Uterine smooth muscle cell (primary cell): ENCODE measurements at places on chromosomes 16 and 17. TPM values are rescaled to one million over a fixed set of nuclear protein-coding genes. Genes with fewer than 3 reads are reported as not detected.

Gene ADORA2B
- 13.6 and 15.7 TPM in 2 replicates for total RNA-seq

Gene GP1BA
- not detected in 2 replicates for total RNA-seq

Gene TP53
- total RNA-seq, result 14.9 and 23.9 TPM in 2 replicates

Gene NPIPB9
- total RNA-seq, result 4.1 and 4.3 TPM in 2 replicates

Gene ADAM11
- 0.75 and 0.77 TPM in 2 replicates for total RNA-seq

Gene ZNF205
- total RNA-seq, result 20.5 and 24.1 TPM in 2 replicates

Gene ASPHD1
- 9.1 and 9.4 TPM in 2 replicates for total RNA-seq

Gene DNAAF8
- total RNA-seq, result 0.44 and 1.4 TPM in 2 replicates

Gene KRTAP16-1
- not detected in 2 replicates for total RNA-seq

Gene MYCBPAP
- 1.7 and 2.0 TPM in 2 replicates for total RNA-seq

Gene EFNB3
- 0.11 and 0.12 TPM in 2 replicates for total RNA-seq

Gene VASN
- total RNA-seq, result 94.3 and 150 TPM in 2 replicates

Gene LPO
- total RNA-seq, result not detected in 2 replicates

Gene FN3K
- total RNA-seq, result 5.0 and 16.1 TPM in 2 replicates

Gene P4HB
- 1,482 and 2,745 TPM in 2 replicates for total RNA-seq

Gene KRTAP2-3
- 0.12 and 1.00 TPM in 2 replicates for total RNA-seq

Gene DLX3
- total RNA-seq, result not detected in 2 replicates

Gene SLC6A4
- 0.11 and 0.12 TPM in 2 replicates for total RNA-seq

Gene CSH2
- total RNA-seq, result under 0.01 TPM in 1 of 2 replicates, not detected in the other

Gene HSD17B2
- not detected in 2 replicates for total RNA-seq

Gene PRSS21
- 1.6 and 3.4 TPM in 2 replicates for total RNA-seq

Gene TBX2
- total RNA-seq, result 21.0 and 46.5 TPM in 2 replicates

Gene MRC2
- total RNA-seq, result 208 and 563 TPM in 2 replicates

Gene IL34
- 2.0 and 6.2 TPM in 2 replicates for total RNA-seq

Gene CBX4
- total RNA-seq, result 15.4 and 15.5 TPM in 2 replicates

Gene KLHL10
- total RNA-seq, result 0.12 TPM in 1 of 2 replicates, not detected in the other
